Activated T-helper 1 cell treated with anti-CD3 and anti-CD28 coated beads, Interleukin-12 subunit alpha, Interleukin-12 subunit beta, Interleukin-2, Interleukin-4 antibody, amounts not matched to agents 30 ng/mL and 10 ng/mL and 1 ng/mL, durations not matched to agents 14 hours and 24 hours and 36 hours (primary cell): ENCODE measurements at places on chromosomes 7 and 10.

DNA sequence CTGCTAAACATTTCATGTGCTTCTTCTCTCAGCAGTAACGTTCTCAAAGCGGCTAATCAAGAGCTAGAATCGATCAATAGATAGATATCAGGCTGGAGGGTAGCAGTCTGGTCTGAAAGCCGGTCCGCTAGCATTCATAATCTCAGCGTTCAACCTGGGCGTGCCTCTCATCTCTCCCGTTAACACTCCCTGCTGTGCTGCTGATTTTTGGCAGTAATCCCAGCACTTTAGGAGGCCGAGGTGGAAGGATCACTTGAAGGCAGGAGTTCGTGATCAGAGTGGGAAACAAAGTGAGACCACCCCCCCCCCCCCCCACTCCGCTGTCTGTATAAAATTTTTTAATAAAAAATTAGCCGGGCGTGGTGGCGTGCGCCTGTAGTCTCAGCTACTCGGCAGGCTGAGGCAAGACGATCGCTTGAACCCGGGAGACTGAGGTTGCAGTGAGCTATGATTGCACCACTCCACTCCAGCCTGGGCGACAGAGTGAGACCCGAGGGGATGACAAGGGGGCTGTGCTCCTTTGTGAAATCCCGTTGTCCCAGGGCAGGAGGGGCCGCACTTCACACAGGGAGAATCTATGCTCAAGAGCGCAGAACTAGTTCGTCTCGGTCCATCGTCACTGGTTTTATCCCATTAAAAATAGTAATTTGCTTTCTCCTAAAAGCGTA is 624 bp upstream of the CEP55 start:
- H3K27ac ChIP-seq: peak overlapping the region; percentile 67
- no peak for DNase-seq
- H3K36me3 ChIP-seq: peaks cover 10% of the 10 kb centered on the region
- H3K27me3 ChIP-seq: no peaks in the 10 kb centered on the region
- peak overlapping the region; percentile 88 for H3K4me3 ChIP-seq

DNA sequence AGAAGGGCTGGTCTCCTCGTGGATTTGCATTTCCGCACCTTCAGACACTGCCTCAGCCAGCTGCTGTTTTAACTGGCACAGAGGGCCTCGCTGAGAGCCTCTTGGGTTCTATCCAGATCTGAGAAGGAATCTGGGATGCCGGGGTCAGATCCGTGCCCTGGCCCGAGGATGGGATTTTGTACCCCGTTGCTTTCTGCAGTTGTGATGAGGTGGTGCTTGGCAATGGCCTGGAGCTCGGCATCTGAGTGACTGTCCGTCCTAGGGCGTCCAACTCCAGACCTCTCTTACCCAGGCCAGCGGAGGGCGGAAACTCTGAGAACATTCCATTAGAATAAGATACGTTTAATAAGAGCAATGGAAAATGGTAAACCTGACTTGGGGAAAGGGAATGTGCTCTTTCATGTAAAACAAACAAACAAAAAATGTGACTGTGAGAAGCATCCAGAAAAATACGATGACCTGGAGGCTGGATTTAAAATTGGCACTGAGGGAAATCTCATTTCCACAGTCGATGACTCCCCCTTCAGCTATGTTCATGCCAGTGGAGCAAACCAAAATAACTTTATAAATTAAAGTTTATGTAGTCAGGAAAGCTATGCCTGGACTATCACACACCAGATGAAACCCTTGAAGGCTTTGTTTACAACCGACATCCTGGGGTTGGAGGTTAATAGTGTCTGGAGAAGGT is 39.6 kb downstream of the GRK5 start:
- H3K4me1 ChIP-seq: peaks cover 45% of the 10 kb centered on the region
- no peak for DNase-seq
- H3K27me3 ChIP-seq: no peaks in the 10 kb centered on the region

DNA sequence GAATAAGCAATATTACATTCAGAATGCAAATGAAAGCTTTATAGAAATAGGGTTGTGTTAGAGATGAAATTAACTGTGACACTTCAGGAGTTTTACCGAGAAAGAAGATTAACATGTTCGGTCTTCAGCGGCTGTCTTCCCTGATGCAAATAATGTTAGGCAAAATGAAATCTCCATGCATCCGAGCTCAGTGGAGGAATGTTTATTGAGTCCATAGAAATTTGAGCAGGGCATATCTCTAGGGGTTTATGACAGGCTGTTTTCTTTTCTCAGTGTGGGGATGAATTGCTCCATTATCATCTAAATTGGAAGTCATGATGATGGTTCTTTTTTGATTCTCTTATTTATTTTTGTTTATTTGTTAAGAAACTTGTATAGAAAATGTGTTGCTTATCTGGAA is 31.7 kb downstream of the DYNC1I1 start:
- peaks cover 4% of the 10 kb centered on the region for H3K27me3 ChIP-seq
- H3K27ac ChIP-seq: no peak overlapping the region
- H3K4me1 ChIP-seq: no peaks in the 10 kb centered on the region

DNA sequence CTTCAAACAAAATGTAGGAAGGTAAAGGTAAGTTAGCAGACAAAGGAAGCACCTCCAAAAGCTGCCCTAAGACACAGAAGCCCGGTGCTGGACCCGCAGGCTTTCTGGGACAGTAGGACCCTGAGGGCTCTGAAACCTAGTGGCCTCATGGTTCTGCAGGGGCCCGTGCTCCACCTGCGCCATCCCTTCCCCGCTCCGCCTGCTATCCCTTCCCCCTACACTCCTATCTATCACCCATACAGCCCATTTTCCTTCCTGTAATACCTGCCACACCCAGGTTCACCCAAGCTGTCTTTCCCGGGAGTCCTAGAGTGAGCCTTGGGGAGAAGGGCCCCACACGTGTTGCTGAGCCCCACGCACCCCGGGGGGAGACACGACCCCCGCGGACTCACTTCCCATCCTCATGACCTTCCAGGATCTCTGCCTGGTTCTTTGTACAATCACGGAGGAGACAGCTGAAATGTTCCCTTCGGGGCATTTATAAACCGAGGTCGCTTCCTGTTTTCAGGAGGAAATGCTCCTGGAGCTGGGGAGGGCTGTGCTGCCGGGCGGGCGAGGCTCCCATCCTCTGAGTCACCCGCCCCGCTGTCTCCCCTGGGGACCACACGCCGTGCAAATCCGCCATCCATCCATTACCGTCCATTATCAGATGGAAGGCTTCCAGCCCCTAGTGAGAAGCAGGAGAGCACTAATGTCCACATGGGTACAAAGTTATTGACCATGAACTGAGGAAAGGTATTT is 251.7 kb upstream of the PITRM1 start:
- peaks cover 38% of the 10 kb centered on the region for H3K4me1 ChIP-seq
- H3K27me3 ChIP-seq: peaks cover 16% of the 10 kb centered on the region
- H3K36me3 ChIP-seq: no peaks in the 10 kb centered on the region
- no peak overlapping the region for H3K4me3 ChIP-seq
- peak overlapping the region; percentile 42 for H3K27ac ChIP-seq
- DNase-seq: no peak

DNA sequence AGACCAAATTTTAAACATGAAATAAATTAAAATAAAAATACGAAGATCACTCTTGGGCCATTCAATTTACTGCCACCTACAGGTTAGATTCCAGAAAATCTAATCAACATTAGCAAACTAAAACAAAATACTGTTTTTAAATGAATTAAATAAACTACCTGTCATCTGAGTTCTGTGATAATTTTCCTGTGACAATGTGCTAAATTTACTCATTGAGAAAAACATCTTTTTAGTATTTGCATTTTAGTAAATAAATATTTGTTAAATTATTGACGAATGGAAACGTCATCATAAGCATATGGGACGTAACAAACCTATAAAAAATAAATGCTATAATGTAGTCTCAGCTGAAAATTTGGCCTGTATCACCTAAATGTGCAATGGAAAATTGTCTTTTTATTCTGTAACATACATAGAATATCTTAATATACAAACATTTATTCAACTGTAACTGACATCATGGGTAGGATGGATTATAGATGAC is 72.1 kb downstream of the ITGB8 start:
- H3K27me3 ChIP-seq: no peaks in the 10 kb centered on the region
- H3K4me3 ChIP-seq: no peak overlapping the region
- no peak overlapping the region for H3K27ac ChIP-seq
- no peak for DNase-seq
- H3K36me3 ChIP-seq: no peaks in the 10 kb centered on the region

DNA sequence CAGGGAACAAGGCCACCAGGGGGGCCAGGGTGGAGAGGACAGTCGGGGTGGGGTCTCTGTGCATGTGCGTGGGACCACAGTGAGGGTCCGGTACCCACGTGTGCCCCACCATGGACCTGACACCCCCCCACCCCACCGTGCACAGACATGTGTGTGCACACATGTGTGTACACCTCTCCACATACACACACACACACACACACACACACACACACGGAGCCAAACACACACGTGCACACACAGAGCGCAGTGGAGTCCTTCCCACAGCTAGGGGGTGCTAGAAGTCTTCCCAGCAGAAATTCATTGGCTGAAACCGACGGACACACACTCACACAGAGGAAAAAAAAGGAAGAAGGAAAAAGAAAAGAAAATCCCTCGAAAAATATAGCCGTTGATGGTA is 42.8 kb upstream of the GNA12 start:
- peak; percentile 30 for DNase-seq
- H3K4me1 ChIP-seq: peaks cover 5% of the 10 kb centered on the region
- H3K36me3 ChIP-seq: no peaks in the 10 kb centered on the region
- H3K27me3 ChIP-seq: peaks cover 1% of the 10 kb centered on the region
- H3K27ac ChIP-seq: no peak overlapping the region
- H3K4me3 ChIP-seq: no peak overlapping the region

GRCh38 chr7:138880881-138881578 is 83.0 kb upstream of the ATP6V0A4 start:
- no peak for DNase-seq
- peaks cover 4% of the 10 kb centered on the region for H3K36me3 ChIP-seq
- no peak overlapping the region for H3K4me3 ChIP-seq
- no peaks in the 10 kb centered on the region for H3K27me3 ChIP-seq
- H3K4me1 ChIP-seq: peaks cover 26% of the 10 kb centered on the region

- H3K36me3 ChIP-seq: no peaks in the 10 kb centered on the region
- no peak overlapping the region for H3K4me3 ChIP-seq
- H3K4me1 ChIP-seq: no peaks in the 10 kb centered on the region
- DNase-seq: no peak
- no peak overlapping the region for H3K27ac ChIP-seq
These were observed 290.7 kb downstream of the FGFR2 start for GRCh38 chr10:121307411-121307980.

- peaks cover 1% of the 10 kb centered on the region for H3K27me3 ChIP-seq
- H3K36me3 ChIP-seq: no peaks in the 10 kb centered on the region
- H3K4me1 ChIP-seq: no peaks in the 10 kb centered on the region
- no peak overlapping the region for H3K27ac ChIP-seq
- no peak for DNase-seq
- no peak overlapping the region for H3K4me3 ChIP-seq
These were observed 38.6 kb upstream of the WASL start for GRCh38 chr7:123787220-123788007.
